Kidney capillary endothelial cell (primary cell): ENCODE measurements at places on chromosomes 11 and 22.

DNA sequence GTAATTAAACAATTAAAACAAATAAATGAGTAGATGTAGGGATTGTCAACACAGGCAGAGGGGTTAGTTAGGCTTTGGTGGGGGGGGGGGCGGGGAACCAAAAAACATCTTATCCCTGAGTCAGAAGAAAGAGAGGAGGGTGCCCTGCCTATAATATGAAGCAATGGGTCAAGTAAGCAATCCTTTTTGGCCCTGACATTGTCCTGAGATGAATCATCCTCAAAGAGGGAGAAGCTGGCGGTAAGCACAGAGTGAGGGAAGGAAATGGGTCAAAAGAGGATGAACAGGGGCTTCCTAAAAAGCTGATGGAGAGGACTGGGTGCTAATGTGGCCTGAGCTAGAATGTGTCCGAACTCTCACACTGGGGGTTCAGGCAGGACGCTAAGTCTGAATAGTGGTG is 4.7 kb downstream of the OLFML1 start:
- DNase-seq = no peak

DNA sequence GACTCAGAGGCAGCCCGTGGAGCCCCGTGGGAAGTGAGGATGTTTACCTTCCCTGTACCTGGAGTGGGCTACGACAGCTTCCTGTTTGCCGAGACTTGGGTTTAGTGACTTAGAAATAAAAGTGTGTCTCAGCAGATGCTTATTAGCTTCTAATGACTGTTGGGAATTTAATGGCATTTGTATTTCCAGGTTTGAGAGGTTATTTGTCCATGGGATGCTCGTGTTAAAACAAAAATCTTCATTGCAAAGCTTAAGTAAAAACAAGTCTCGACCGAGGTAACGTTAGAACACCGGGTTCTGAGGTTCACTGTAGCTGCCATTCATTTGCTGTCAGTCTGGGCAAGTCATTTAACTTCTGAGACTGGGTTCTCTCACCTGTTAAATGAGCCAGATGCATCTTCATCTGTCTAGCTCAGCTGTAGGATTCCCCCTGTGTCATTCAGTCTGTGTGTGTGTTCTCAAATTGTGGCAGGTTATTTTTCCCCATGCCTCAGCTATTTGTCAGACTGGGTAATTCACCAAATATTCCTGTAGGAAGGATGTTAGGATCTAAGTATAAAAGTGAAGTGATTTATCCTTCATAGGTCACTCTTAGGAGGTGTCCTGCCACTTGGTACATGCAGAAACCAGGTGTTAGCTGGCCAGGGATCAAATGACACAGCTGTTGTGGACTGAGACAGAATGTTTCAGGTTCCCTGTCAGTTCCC is 791 bp downstream of the EI24 start:
- DNase-seq = no peak

- DNase-seq = no peak
Observed at GRCh38 chr11:122038543-122038942, 77.5 kb downstream of the BLID start.

DNA sequence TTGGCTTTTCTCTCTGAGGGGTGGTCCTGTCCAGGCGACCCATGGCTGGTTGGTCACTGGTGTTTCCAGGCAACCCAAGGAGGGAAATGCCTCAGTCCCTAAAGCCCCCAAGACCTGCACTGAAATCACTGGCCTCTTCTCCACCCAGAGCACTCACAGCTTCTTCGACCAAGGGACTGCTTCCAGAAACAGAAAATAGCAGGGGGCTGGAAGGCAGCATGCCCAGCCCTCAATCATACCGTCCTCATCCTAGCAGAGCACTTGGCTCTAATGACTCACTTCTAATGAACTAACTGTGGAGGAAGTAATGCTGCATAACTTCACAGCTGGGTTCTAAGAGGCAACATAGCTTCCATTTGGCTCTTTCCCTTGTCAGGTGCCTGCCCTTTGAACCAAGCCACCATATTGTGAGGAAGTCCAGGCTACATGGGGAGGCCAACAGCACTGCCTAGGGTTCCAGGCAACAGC is 27.6 kb downstream of the DKK3 start:
- no peak for DNase-seq

GRCh38 chr11:92711926-92712325 is 257.5 kb upstream of the MTNR1B start:
- DNase-seq = no peak

- peak; percentile 54 for DNase-seq
Observed at GRCh38 chr11:93054881-93055280, 85.4 kb downstream of the MTNR1B start.

- DNase-seq = no peak
Observed at GRCh38 chr22:26822313-26822712, 164.9 kb downstream of the MIAT start.

- DNase-seq = no peak
Observed at GRCh38 chr11:111707039-111707690, 59.0 kb downstream of the PPP2R1B start.

- DNase-seq = no peak
Observed at GRCh38 chr22:38193580-38193979, 8.2 kb upstream of the MAFF start.

DNA sequence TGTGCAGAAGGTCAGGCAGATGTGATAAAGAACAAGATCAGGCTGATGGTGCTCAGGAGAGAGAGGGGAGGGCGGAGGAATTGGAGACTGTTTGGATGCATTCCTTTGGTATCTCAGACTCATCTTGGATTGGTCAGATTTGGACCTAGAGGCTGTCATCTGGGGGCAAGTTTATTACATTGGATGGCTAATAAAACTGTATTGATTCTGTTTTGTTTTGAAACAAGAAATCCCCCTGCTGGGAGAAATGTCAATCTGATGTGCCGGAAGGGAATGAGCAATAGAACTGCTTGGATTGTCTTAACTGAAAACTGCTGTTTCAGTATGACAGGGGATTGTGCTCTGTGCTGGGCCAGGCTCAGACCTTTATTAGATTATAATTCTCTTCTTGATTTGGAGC is 25.5 kb upstream of the CCDC90B start:
- DNase-seq = no peak

DNA sequence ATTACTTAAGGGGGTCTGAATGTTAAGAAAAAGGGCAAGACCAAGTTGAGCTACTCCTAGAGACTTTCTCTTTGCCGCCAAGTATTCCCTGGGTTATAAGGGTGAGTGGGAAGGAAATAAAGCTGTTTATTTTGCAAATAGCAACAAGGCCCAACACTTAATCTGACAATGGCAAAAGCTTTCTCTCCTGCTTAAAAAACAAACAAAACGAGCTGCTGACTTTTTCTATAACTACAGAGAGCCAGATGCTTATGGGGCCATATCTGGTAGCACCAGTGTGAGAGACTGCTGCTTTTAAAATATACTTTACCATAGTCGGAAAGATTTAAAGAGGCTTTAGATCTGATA is 2.3 kb upstream of the KDM2A start:
- no peak for DNase-seq

DNA sequence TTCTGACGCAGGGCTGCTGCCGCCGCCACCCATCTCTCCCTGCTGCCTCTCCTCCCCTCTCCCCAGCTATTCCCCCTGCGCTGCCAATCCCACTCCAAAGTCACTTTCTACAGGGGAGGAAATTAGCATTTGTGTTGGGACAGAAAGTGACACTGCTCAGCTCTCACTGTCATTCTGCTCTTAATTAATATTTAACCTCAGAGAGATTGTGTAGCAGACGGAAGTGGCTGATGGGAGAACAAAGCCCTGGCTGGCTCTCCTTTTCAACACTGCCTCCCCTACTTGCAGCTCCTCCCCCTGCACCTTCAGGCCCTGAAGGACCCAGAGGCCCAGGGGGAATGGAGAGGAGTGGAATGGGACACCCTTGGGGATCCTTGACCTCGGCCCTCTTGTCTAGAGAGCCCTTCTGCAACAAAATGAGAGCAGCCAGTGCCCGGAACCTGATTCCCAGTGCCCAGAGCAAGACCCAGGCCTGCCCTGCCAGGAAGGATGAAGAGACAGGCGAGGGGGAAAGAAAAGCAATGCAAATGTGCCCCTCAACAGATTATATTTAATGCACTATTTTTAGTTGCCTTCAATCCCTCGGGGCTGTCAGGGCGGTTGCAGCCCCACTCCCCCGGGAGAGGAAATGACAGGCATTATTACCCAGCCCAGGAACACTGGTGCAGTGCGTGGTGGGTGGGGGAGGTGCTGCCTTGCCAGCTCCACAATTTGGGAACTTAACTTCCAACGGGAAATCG is 14.6 kb upstream of the NRGN start:
- peak; percentile 76 for DNase-seq

GRCh38 chr11:42175203-42175602 is 715.8 kb upstream of the LRRC4C start:
- no peak for DNase-seq

- no peak for DNase-seq
Observed at GRCh38 chr11:94139416-94139815, 10.8 kb downstream of the PANX1 start.

- no peak for DNase-seq
Observed at GRCh38 chr11:45182902-45183301, 36.5 kb downstream of the PRDM11 start.

- no peak for DNase-seq
Observed at GRCh38 chr22:24183321-24184031, 2.2 kb downstream of the SUSD2 start.

GRCh38 chr11:43555186-43555585 is 125.4 kb upstream of the HSD17B12 start:
- DNase-seq = no peak

- no peak for DNase-seq
Observed at GRCh38 chr11:27388001-27388400, 25.0 kb upstream of the CCDC34 start.

DNA sequence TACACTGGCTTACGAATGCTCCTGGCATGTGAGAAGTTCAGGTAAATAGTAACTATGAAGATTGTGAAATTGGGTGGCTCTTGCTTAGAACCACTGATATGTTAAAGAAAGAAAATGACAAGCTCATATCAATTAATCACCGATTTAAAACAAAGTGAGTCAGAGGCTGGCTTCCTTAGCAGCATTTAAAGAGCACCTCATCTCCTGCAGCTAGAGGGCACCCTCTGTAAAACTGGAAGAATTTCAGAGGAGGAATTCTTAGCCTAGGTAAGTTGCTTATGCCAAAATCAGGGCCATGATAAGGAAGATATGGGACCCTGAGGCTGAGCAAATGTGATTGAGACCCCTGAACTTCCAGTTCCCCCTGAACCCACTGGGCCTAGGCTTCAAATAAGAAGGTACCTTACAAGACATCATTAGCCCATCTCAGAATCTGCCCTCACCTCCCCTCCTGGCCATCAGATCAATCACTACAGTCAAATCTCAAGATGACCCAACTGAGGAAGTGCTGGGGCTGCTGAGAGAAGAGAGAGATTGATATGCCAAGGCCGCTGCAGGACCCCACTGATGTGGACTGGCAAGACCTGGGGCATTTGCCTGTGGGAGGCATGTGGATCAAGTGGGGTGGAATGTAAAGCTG is 8.6 kb upstream of the CD3E start:
- peak; percentile 54 for DNase-seq

- no peak for DNase-seq
Observed at GRCh38 chr11:127274328-127274676, 273.7 kb upstream of the KIRREL3 start.

DNA sequence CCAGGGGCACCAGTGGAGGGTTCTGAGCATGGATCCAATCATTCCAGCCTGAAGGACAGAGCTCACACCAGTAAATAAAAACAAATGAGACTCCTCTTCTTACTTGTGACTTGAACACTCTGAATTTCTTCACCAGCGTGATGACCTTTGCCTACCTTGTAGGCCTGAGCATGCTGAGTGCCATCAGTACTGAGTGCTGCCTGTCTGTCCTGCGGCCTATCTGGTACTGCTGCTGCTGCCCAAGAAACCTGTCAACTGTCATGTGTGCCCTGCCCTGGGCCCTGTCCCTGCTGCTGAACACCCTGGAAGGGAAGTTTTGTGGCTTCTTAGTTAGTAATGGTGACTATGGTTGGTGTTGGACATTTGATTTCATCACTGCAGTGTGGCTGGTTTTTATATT is 23.9 kb downstream of the MRGPRX4 start:
- DNase-seq = no peak

- no peak for DNase-seq
Observed at GRCh38 chr11:57560146-57560545, 7.3 kb downstream of the UBE2L6 start.

GRCh38 chr11:120063686-120064340 is 74.1 kb downstream of the TRIM29 start:
- DNase-seq = no peak

GRCh38 chr11:65781152-65781961 is 581 bp upstream of the AP5B1 start:
- DNase-seq = peak; percentile 28

GRCh38 chr11:14973621-14974514 is 1.7 kb upstream of the CALCA start:
- DNase-seq = peak; percentile 15

DNA sequence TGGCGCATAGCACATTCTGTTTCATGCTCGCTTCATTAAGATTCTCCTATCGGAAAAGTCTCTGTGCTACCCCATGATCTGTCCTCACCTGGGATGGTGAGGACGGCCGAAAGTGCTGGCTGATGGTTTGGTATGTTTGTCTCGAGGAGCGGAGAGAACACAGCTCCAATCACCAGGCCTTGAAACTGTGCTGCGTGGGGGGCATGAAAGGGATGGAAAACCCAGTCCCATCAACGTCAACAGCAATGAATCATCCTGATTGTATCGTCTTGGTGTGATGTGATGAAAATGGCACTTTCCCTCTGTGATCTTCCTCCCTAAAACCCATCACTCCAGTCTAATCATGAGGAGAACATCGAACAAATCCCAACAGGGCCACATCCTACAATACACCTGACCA is 8.4 kb downstream of the FXYD6 start:
- no peak for DNase-seq

- no peak for DNase-seq
Observed at GRCh38 chr22:30572840-30573593, 1.4 kb downstream of the GAL3ST1 start.

DNA sequence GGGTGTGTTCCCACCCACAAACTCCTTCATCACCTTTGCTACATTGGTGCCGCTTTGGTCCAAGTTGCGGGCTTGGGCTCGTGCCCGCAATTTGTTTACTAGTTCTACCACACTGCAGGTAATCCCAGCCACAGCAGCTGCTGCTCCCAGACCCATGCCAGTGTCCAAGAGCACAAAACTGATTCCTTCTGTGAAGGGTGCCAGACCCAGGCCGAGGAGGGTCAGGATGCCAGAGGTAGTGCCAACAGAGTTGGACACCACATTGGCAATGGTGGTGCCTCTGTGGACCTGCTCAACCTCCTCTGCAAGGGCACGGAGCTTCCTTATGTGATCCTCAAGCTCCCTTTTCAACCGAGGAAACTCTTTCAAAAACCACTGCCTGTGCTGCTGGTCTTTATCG is 11.5 kb downstream of the APOL2 start:
- DNase-seq = no peak

- DNase-seq = no peak
Observed at GRCh38 chr22:44473580-44473979, 24.5 kb downstream of the RTL6 start.

- no peak for DNase-seq
Observed at GRCh38 chr11:104327861-104328511, 164.0 kb upstream of the PDGFD start.
